Stimulated activated CD4-positive, alpha-beta T cell treated with anti-CD3 and anti-CD28 coated beads, Interleukin-15, amount 100 ng/mL, for 1 hour (primary cell): ENCODE measurements at places on chromosomes 12 and 14.

GRCh38 chr14:104582005-104582404, 2.4 kb downstream of the C14orf180 start:
- no peak for DNase-seq

GRCh38 chr12:113900716-113901115, 65.4 kb downstream of the RBM19 start:
- no peak for DNase-seq

- DNase-seq: no peak
Observed at GRCh38 chr14:76376878-76377734, 1.2 kb downstream of the ESRRB start.

- no peak for DNase-seq
Observed at GRCh38 chr14:75770635-75771034, 109.6 kb downstream of the TTLL5 start.

DNA sequence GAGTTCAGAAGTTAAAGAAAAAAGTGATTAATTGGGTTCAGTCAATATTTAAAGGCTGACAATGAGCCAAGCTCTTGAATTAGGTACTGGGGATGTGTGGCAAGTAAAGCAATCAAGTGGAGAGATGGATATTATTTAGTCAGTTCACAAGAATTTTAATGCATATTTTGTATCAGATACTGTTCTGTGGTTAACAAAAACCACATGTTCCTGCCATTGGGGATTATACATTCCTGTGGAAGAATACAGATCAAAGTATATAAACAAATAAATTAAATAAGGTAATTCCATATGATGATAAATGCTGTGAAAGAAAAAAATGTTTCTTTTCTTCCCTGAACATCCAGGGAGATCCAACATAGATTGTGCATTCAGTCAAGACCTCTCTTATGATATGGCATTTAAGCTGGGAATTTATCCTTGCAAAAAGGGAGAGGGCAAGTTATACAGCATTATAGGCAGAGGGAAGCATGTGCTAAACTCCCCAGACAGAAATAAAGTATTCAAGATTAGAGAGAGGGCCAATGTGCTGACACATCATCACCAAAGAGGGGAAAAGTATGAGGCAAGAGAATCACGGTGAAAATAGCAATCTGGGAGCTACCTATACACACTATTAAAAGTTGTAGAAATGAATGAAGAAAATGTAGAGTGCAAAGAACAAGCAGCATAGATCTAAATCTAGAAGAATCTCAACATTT, 17.6 kb upstream of the A2M start:
- no peak for DNase-seq

DNA sequence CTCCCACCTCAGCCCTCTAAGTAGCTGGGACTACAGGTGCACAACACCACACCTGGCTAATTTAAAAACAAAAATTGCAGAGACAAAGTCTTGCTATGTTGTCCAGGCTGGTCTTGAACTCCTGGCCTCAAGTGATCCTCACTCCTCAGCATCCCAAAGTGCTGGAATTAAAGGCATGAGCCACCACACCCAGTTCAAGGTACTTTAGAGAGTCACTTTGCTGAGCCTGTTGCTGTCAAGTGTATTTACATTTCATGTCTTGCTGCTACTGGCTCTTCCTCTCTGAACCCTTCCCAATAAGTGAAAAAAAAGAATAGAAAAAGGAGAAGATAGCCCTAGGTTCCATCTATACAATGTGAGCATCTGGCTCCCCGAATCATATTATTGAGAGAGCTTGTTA, 38.4 kb downstream of the SLCO1A2 start:
- no peak for DNase-seq

DNA sequence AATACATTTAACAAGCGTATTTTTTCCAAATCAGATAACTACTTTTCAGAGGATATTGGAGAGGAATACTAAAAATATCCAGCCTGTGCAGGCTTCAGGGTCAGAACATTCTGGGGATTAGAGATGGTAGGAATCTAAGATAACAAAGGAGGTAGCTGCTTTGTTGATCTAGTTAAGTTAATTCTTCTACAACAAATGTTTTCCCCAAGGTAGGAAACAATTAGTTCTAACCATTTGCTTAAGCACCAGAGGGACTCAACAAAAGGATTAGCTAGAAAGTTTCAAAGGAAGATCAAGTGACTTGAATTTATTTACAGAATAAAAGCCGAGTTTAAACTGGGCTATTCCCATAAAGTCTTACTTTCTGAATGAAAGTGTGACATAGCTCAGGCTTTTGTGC, 524.2 kb downstream of the TMTC2 start:
- DNase-seq: no peak

- DNase-seq: no peak
Observed at GRCh38 chr12:53098354-53098981, 1.0 kb downstream of the IGFBP6 start.

DNA sequence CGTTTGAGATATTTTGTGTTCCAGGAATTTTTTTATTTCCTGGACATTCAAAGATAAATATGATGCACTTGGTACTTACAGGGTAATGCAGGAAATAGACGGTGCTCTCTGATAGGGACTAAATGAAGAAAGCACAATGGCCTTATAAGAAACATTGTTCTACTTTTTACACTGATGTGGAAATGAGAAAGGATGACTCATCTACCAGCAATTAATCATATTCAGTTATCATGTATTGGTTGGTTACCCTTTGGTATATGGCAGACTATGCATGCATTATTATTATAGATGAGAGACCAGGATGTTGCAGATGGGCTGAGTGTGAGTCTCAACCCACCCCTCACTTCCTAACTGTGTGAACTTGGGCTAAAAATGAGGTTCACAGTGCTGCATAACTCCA, 222.2 kb downstream of the FLRT2 start:
- DNase-seq: no peak

GRCh38 chr12:131782061-131782460, 46.1 kb upstream of the MMP17 start:
- DNase-seq: no peak

DNA sequence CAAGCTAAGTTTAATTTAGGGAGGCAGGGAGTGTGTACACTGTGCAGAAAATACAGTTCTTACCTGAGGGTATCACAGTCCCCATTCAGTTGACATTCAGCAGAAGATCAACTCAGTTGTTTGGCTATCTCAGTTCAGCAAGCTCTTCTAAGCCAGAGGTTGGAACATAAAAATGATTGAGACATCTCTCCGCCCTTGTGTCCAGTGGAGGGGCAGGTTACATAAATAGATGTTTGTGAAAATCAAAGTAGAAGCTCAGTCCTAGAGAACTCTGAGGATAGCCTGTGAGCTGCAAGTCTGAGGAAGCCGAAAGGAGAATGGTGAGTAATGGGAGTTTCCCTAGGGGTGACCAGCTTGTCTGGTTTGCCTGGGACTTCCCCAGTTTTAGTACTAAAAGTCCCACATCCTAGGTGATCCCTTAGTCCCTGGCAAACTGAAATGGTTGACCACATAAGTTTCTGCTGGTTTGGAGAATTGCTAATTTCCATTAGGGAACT, 251.4 kb upstream of the ATP2B1 start:
- DNase-seq: no peak

DNA sequence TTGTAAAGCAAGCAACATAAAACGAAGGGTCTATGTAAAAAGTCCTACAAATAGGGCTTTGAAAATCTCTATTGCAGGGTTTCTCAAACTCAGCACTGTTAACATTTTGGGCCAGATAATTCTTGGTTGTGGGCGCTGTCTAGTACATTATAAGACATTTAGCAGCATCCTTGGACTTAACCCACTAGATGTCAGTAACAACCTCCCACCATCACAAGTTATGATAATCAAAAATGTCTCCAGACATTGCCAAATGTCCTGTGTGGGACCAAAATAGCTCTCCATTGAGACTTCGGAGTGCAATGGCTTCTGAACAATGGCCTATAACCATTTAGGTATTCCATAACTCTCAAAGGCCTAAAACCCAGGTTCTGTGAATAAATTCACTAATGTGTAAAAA, 22.9 kb upstream of the DHRS7 start:
- DNase-seq: no peak

GRCh38 chr14:50541159-50541567, 8.8 kb upstream of the MAP4K5 start:
- no peak for DNase-seq

- DNase-seq: no peak
Observed at GRCh38 chr14:33810308-33810707, 140.6 kb downstream of the EGLN3 start.

DNA sequence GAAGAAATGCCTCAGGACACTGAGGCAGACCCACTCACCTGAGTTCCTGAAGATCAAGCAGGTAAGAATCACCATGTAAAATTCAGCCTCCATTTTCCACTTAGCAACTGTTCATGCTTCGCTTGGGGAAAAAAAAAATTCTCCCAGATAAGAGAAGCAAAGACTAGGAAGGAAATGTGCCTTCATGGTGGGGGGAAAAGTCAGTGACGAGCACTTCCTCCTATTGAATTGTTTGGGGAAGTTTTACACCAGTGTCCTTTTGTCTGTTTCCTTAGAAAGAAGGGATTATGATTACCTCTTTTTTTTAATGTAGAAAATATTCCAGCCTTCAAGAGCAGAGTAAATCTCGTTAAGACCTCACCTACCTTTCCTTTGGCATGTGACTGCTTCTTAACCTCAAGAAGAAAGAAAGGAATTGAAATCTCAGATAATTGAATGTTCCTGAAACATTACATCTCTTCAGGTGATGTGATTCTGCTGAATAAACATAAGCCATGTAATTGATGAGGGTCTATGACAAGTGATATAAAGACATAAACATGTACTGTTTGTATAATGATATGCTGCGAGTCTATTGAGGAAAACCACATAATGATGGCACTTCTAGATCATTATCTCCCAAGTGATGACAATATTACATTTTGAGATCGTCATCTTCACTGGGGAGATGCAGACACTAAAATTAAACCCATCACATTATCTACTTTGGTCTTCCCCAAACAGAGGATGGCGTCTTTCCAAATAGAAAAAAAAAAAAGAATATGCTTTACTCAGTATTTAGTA, at the start of gene PTPRB:
Gene PTPRB (minus strand): TSS at position 127 of the 783 bp plus-strand sequence. CDS start 34 bp downstream, at position 93.
- no peak for DNase-seq

GRCh38 chr12:122732611-122733010, 2.0 kb upstream of the HCAR1 start:
- no peak for DNase-seq

- no peak for DNase-seq
Observed at GRCh38 chr14:101185073-101185835, 281.7 kb upstream of the RTL1 start.

- DNase-seq: no peak
Observed at GRCh38 chr12:40209886-40210285, 14.9 kb upstream of the LRRK2 start.

- no peak for DNase-seq
Observed at GRCh38 chr12:81005606-81006005, 67.9 kb upstream of the LIN7A start.

- DNase-seq: no peak
Observed at GRCh38 chr12:104426926-104427546, 29.7 kb upstream of the CHST11 start.

GRCh38 chr12:60235261-60235660, 639.4 kb downstream of the SLC16A7 start:
- DNase-seq: no peak

- DNase-seq: no peak
Observed at GRCh38 chr12:114450515-114451300, 44.8 kb upstream of the TBX5 start.

- DNase-seq: no peak
Observed at GRCh38 chr14:32761381-32761968, 177.2 kb upstream of the NPAS3 start.

DNA sequence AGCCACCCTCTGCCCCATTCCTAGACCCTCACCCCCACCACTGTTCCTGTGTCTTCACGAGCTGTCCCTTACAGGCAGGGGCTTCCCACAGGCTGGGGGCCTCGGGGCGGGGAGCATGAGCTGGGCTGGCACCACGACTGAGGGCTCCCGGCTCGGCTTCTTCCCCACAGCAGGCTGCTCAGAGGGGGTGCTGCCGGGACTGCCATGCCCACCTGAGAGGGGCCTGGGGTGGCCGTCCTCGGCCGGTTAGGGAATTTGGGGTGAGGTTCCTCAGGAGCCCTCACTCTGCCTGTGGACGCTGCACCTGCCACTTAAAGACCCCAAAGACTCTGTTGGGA, 6.8 kb downstream of the SLC25A47 start:
- DNase-seq: no peak

- DNase-seq: no peak
Observed at GRCh38 chr12:105120551-105120950, 13.0 kb downstream of the WASHC4 start.

- no peak for DNase-seq
Observed at GRCh38 chr14:69374235-69374634, 23.9 kb downstream of the ERH start.

GRCh38 chr12:51472984-51473383, 48.4 kb downstream of the SLC4A8 start:
- no peak for DNase-seq

- DNase-seq: no peak
Observed at GRCh38 chr12:9843407-9843806, 16.1 kb downstream of the KLRF1 start.

GRCh38 chr12:113208041-113208934, 13.0 kb upstream of the TPCN1 start:
- DNase-seq: peak; percentile 19

DNA sequence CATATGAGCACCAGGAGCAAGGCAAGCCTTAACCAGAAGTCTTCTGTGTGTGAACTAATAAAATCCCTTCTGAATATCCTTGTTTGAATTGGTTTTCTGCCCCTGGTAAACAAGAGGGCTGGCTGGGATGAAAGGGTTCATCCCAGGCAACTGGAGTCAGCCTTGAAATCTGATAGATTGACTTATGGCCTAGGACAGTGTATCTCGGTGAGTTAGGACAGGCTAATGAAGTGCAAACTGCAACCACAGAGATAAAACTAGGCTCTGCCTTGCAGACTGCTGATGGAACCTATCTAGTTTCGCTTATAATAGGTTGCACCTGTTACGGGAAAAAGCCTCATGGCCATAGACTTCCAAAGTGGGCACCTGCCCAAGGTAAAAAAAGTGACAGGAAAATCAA, 451.9 kb upstream of the NOVA1 start:
- DNase-seq: no peak

- DNase-seq: no peak
Observed at GRCh38 chr12:4223273-4223845, 50.2 kb upstream of the CCND2 start.

DNA sequence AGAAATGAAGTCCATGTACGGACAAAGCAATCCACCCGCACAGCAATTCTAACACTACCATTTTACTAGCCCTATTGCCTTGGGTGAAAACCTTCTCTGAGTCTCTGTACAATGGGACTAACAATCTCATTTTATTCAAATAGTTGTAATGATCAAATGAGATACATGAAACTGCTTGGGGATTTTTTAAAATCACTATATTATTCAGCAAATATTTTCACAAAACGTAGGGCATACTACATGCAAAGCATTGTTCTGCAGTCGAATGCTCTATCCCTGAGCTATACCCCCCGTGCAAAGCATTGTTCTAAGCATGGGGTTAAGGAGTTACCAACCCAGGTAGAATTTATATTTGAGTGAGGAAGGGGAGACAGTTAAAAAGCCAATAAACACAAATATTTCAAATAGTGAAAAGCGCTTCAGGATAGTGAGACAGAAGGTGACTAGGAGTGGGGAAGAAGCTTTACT, 554 bp upstream of the ATF7 start:
- no peak for DNase-seq

GRCh38 chr12:107551434-107551833, 134.2 kb upstream of the PWP1 start:
- no peak for DNase-seq

GRCh38 chr14:90996967-90997366, 63.5 kb downstream of the RPS6KA5 start:
- DNase-seq: no peak

- no peak for DNase-seq
Observed at GRCh38 chr14:60815371-60815770, 80.8 kb downstream of the MNAT1 start.
